ENCODE measurements at places on chromosomes 2 and 18. TPM values are rescaled to one million over a fixed set of nuclear protein-coding genes. Genes with fewer than 3 reads are reported as not detected.

The KCNG2 gene
- total RNA-seq, result 0.73 TPM

The NOSTRIN gene
- 0.33 TPM for total RNA-seq

The CTNNA2 gene
- under 0.01 TPM for total RNA-seq

The C2orf42 gene
- 36.2 TPM for total RNA-seq

The KCNK3 gene
- under 0.01 TPM for total RNA-seq

Data from smooth muscle cell of trachea (primary cell).